Activated naive CD8-positive, alpha-beta T cell treated with anti-CD3 and anti-CD28 coated beads for 36 hours (primary cell): ENCODE measurements at places on chromosomes 2 and 18.

DNA sequence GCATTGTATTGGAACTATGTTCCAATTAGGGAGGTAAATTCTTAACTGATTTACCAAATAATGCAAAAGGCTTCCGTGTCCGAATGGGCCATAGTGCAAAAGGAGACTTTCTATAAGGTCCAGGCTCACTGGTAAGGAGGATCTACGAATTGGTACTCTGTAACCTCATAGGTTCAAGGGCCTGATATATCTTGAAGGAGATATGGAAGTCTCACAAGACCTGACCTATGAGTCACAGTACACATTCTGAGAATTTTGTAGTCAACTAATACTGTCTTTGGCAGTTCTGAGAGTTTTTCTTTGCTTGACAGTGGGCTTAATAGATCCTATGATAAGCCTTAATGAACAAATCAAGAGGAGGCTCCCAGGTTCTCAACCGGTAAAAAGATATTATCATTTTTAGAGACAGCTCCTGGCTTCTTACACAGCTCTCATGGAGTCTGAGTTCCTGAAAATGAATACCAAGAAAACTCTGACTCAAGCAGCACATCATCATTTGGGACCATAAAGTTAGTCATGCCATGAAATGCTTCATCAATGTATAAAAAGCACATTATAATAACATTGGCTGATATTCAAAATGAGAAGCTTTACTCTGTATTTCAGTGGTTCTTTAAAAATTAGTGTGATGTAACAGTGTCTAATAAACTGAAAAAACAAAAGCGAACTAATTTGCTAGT lies 1275.2 kb upstream of the CRIM1 start:
- DNase-seq, result no peak

GRCh38 chr2:74702001-74702715 lies 48.1 kb downstream of the SEMA4F start:
- DNase-seq, result no peak

- DNase-seq, result no peak
These were observed 406.6 kb downstream of the CMPK2 start for GRCh38 chr2:6459138-6459537.

DNA sequence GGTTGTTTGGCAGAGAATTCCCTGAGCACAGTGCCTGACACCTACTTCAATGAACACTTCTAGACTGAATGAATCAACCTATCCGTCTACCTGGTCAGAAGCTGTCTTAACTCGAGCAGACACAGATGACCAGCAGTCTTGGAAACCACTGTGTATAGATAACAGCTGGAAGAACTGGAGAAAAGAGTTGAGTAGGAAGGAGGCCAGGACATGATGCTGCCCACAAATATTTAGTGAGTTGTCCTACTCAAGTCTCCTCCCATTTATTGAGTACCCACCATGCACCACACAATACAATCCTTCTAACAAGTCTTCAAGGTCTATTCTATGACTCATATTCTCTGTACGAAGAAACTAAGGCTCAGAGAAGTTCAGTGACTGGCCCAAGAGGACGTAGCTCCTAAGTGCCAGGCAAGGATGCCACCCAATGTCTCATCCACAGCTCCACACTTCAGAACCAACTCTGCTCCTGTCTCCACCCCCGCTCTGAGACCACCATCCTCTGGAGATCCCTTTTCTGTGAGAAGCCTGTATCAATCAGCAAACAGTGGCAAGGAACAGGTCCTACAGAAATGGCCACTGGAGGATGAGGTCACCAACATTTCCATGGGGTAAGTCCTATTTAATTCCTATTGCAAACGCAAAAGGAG lies 62.2 kb downstream of the GALNT14 start:
- DNase-seq, result no peak

- no peak for DNase-seq
These were observed at the start of gene ERBB4 for GRCh38 chr2:212538305-212539071. TSS of gene ERBB4 (minus strand) at chr2:212538802. CDS start at chr2:212538530, 272 bp downstream.

DNA sequence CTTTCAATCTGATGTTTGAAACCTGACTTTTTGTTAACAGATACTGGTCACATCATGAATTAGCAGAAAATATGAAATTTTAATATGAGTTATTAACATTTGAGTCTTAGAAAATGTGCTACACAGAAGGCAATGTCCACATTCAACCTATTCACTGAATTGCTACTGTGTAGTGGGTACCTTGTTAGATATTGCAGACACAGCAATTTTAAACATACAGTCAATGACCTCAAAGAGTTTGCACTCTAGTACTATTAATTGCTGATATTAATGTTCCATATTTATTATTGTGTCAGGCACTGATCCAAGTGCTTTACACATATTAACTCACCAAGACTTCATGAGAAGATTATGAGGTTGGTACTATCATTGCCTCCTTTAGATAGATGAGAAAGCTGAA lies 385.4 kb upstream of the PKDCC start:
- no peak for DNase-seq

DNA sequence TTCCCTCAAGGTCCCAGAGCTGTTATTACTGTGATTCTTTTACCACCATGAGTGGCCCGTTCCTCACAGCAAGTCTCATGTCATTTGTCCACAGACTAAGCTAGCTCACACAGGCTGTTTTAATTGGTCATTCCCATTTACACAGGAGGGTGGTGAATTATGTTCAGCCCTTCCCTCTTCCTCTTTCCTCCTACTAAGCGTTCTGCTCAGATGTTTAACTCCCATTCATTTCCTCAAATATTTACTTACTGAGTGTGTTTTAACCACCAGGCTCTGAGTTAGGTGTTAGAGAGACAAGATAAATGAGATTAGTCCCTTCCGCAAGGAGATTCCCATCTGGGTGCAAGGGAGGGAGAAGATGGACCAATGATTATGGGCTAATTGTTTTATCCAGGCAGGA lies 403.6 kb upstream of the ACVR2A start:
- DNase-seq, result no peak

DNA sequence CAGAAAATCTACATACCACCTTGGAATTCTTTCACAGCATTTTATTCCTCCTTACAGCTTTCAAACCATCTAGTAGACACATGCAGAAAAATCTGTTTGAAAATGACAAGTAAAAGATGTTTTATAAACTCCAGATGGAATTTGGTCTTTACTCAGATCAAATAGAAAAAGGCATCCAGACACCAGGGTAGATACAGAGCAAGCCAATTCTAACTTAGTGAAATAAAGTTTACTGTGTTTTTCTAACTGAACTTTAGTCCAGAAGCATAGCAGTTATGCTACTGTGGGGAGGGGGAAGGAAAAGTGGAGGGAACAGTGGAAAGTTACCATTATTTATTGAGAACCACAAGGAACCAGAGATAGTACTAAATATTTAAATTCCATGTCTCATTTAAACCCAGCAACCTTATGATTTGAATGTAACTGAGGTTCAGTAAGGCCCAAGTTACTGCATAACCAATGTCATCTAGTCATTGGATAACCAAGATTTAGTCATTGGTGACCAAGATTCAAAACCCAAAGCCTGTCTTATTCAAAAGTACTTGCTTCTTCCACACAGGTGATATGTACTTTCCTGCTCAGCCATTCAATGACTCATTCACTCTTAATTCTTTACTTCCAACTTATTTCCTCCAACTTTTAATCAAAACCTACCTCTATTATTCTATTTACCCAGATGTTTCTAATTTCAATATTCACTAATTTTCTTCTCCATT lies 57.7 kb downstream of the RAD51AP2 start:
- DNase-seq, result no peak

DNA sequence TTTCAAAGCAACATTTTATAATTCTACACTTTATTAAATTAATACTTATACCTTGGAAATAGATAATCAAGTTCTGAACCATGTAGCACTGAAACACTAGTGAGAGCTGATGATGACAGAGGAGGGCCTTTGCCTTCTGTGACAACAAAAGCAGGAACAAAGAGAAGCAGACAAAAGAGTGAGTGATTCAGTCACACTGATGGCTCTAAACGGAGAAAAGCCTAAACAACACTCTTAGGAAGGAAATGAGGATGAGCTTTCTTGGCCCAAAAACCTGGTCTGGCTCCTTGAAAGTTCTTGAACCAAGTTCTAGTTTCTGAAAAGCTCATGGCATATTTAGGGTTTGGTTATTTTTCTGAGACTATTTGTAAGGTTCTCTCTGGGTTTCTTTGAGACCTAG lies 271.9 kb downstream of the DPP10 start:
- DNase-seq, result no peak

- no peak for DNase-seq
These were observed 7.3 kb downstream of the EMILIN2 start for GRCh38 chr18:2853926-2854664.

GRCh38 chr2:118968961-118969733 lies 27.2 kb downstream of the MARCO start:
- no peak for DNase-seq

GRCh38 chr2:189318761-189319160 lies 122.5 kb upstream of the WDR75 start:
- no peak for DNase-seq

DNA sequence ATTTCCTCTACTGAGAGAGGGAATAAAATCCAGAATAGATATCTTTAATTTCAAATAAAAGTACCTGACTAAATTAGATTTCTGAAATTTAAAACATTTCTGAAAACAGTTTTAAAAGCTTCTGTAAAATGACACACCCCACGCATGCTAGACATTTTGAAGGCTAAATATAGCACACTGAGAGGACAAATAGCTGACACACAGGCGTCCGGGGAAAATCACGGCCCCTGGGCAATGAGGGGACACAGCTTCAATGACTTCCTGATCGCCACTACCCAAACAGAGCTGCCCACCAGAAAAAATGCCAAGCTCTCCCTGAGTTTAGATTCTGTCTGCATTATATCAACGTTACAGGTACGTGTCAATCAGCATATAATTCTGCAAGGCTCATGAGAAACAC lies 10.9 kb downstream of the TBC1D8 start:
- DNase-seq, result no peak

DNA sequence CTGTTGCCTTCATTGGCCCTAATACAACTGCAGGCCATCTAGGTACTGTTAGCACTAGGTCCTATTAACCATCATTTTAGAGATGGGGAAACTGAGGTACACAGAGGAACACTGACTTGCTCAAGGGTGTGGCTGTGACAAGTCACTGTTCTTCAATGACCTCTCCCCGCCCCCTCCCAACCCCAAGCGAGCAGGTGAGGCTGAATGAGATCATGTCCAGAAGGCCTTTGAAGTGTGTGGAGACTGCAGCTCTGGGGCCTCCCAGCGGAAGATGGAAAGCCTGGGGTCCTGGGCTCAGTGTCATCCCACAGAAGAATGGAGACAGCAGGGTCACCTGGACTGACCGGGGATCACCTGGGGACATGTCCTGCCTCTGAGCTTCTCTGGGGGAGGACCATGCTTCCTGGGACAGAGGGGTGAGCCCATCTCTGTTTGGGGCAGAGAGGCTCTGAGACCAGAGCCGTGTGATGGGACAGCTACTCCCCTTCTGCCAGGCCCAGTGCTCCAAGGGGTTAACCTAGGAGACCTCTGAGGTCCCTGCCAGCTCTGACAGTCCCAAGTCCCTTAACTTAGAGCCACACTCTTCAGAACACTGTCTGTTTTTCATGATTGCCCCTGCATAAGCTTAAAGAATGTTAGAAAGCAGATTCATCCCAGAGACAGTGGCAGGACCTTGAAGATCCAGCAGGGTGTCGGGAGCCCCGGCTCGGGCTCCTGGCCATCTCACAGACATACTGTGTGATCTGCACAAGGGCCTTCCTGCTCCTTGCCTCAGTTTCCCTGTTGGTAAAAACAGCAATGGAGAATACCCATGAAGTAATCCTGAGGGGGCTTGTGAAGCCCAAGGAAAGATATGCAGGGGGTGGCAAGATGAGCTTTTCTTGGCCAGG lies 16.7 kb upstream of the FOSL2 start:
- no peak for DNase-seq

DNA sequence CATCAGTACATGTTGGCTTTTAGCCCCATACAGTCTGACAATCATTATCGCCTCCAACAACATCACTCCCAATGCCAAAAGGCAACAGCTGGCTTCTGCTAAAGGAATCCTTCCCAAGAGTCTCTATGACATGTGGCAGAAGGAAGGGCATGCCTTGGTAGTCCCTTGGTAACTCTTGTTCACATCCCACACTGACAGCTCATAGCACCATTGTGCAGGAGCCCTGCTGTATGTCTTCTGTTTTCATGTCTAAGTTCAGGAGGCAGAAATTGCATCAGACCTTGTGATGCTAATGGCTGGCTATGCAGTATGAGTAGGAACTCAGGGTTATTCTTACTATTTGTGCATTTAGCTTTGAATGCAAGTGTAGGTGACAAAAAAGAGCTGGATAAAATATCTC lies 392.1 kb downstream of the PTH2R start:
- no peak for DNase-seq
